ENCODE measurements at places on chromosomes 2 and 18.
A peak's percentile ranks its signal among the peaks of the same experiment; 100 is the strongest.

- DNase-seq, result peak; percentile 69
Observed at GRCh38 chr2:21787941-21788340, 664.2 kb downstream of the TDRD15 start.

DNA sequence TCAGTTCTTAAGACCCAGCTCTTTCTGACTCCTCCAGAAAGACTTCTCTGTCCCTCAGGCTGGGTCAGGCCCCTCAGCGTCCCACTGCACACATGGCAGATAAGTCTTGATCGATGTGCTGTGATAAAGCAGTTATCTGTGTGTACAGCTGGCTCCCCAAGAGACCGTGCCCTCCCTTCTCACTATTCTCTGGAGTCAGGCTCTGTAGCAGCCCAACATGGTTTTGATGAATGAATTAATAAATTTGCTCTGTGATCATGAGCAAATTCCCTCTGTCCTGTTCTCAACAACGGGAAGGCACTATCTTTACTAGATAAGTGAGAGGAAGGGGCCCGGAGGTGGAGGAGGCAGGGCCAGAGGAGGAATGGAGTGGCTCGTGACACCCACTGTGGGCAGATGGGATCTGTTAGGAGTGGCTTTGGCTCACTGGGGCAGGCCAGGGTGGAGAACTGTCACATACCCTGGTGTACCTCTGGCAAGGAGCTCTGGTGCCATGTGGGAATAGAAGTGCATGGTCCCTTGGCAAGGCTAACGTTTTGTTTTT is 48.3 kb downstream of the ZFP36L2 start:
- no peak for DNase-seq

DNA sequence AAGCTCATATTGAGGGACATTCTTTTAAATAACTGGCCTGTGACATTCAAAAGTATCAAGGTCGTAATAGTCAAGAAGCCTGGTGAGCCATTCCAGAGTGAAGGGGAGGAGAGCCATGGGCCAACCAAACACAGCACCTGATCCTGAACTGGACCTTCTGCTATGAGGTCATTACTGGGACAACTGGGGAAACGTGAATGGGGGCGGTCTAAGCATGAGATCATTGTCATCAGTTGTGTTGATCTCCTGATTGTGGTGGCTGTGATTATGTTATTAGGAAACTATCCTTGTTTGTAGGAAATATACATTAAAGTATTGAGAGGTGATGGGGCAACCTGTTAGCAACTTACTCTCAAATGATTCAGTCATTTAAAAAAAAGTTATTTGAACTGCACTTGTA is 79.3 kb downstream of the FBXO15 start:
- DNase-seq, result no peak

- DNase-seq, result no peak
Observed at GRCh38 chr2:66034467-66034866, 400.5 kb upstream of the MEIS1 start.

GRCh38 chr2:1299043-1299442 is 114.2 kb upstream of the TPO start:
- DNase-seq, result no peak

- DNase-seq, result no peak
Observed at GRCh38 chr2:128390256-128390990, 71.8 kb upstream of the HS6ST1 start.

DNA sequence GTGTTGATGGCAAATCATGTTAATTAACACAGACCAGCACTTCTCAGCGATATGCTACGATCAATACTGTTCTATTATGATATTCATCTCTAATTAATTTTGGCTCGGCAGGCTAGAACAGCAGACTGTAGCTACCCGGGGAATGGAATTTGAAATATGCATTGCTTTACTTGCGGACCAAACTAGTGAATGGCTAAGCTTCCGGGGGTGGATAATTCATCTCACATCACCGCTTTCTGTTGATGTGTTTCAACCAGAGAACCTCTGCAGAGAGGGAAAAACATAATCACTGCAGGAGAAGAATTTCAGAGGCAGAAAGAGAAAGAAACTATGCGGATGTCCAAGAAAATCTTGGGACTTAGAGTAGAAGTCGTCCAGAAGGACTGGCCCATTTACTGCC is 490.9 kb downstream of the STK39 start:
- DNase-seq, result peak; percentile 21

- no peak for DNase-seq
Observed at GRCh38 chr2:120132691-120133090, 90.5 kb downstream of the TMEM185B start.

GRCh38 chr2:238024986-238025385 is 35.8 kb upstream of the SCLY start:
- peak; percentile 65 for DNase-seq

GRCh38 chr2:69138793-69139459 is 125.9 kb downstream of the ANTXR1 start:
- DNase-seq, result peak; percentile 85

DNA sequence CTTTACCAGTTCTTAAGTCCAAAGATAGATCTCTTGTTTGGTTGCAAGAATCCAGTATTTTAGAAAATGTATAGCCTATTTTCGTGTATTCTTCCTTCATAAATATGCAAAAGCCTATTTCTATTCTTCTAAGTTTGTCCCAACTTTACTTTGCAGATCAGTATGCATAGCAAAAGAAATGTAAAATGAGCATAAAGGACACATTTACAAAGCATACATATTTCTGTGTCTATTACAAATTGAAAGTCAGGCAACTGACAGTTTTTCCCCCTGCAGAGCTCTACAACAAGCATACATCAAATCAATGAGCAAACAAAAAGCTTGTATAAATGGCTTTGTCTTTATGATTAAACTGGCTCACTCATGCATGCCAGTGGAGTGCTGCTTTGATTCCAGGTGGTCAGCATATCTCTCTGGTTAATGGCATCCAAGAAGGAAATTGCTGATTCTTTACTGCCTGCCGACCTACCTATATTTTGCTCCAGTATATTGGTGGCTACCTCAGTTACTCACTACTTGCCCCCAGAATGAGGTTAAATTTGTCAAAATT is 10.0 kb upstream of the VPS54 start:
- no peak for DNase-seq

- DNase-seq, result no peak
Observed at GRCh38 chr2:64067326-64067725, 48.1 kb upstream of the VPS54 start.

DNA sequence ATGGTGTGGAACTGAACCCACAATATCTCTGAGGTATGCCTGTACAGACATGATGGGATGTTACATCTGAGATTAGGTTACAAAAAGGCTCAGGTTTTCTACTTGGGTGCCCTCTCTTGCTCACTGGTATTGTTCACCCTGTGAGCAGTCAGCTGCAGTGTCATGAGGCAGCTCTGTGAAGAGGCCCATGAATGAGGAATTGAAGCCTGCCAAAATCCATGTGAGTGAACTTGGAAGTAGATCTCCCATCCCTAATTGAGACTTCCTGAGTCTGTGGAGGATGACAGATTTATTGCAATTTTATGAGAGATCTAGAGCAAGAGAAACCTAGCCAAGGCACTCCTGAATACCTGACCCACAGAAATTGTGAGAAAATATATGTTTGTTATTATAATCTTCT is 404.9 kb upstream of the ZEB2 start:
- no peak for DNase-seq

DNA sequence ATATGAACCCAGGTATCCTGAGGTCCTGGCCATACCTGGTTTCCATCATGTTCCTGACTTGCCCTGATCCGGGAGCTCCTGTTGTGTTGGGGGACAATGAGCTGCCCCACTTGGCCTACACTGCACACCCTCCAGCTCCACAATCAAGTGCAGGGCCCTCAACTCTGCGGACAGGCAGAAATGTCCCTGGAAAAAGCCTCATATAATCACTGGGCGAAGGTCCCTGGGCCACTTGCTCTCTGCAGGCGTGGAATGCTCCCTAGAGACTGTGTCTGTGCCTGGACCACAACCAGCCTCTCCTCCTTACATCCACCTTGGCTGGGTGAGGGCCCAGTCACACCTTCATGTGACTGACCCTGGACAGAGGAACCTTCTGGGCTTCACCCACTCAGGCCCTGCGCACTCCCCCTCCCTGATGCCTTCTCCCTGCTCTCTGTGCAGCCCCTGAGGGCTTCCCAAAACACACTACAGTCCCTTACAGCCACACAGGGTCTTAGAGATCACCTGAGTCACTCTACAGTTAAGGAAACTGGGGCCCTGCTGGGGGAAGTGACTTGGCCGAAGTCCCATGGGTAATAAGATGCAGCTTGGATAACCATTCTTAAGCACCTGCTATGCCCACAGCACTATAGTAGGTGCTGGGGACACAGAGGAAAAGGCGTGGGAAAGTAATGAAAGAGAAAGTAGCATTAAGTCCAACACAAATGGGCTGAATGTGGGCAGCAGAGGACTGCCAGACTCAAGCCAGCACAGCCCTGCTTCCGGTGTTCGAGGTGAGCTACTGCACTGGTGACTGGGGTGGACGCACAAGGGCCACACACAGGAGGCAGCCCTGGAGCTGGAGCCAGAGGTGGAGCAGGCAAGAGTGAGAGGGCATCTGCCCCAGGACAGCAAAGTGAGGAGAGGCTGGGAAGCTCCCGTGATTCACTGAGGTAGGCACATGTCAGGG is 9.8 kb downstream of the BOLA3 start:
- DNase-seq, result no peak

GRCh38 chr18:5430131-5430530 is 113.7 kb downstream of the EPB41L3 start:
- DNase-seq, result no peak

- peak; percentile 98 for DNase-seq
Observed at GRCh38 chr2:234377761-234378391, 119.0 kb downstream of the ARL4C start.

DNA sequence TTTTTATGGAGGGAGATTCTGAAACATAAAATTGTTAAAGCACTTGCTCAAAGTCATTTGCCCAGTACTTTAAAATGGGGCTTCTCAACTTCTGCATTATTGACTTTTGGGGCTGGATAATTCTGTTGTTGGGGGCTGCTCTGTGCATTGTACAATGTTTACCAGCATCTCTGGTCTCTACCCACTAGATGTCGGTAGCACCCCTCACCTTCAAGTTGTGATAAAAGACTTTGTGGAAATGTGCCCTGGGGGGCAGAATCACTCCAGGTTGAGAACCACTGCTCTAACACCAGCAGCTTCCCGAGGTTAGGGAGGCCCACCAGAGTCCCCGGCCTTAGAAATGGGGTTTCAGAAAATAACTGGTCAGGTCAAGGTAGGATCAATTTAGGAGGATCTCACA is 26.8 kb upstream of the CUL3 start:
- DNase-seq, result no peak

DNA sequence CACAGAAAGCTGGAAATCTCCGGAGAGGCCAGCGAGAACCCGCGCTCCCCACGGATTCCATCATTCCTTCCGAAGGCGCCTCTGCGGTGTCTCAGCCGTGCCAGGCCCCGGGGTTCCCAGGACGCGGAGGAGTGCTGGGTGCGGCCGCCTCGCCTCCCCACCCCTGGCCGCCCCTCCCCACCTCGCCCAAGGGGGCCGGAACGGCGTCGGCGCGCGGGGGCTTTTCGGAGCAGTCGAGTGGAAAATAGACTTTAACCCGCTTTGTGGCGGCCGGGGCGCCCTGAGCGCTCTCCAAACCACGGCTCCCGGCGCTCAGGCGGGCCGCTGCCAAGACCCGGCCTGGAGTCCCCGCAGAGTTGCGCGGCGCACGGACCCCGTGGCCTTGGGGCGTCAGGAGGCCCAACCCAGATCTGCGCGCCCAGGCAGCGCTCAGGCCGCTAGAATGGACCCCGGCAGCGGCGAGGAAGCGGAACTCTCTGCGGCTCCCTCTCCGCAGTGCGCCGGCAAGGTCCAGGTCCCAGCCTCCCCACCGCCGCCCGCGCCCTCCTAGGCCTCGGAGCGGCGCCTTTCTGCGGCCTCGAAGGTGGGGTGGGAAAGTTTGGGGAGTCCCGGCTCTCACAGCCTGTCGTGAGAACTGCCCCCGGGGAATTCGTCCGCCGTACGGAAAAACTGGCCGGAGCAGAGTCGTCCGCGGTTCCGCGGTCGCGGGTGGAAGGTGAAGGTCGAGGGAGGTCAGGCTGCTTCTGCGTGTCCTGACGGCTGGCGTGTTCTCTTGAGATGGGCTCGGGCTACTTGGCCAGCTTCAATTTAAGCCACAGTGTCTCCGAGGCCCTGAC is 1.2 kb upstream of the EMX1 start:
- no peak for DNase-seq

DNA sequence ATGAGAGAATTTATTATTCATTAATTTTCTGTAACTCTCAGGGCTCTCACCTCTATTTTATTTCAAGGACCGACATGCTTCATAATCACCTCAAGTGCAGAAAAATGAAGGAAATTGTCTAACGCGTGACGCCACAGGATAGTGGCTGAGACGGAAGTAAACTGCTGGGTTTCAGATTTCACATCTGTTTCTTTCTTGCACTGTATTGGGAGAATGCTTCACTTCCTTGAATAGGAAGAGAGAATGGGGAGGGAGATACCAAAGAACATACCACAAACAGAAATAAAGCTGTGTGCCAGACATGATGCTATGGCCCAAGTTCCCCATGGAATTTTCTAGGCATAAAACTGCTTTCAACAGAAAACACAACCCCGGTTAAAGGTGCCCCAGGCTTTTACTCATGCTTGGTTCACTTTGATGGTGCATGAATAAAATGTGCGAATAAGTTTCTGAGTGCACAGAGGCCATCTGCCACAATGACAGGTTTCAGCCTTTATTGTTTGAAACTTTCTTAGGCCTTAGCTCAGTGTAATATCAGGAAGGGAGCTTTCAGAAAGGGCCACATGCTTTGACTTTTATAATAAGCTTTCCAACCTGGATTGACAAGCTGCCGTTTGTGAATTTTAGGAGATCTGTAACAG is 1116.4 kb downstream of the SOCS6 start:
- no peak for DNase-seq

DNA sequence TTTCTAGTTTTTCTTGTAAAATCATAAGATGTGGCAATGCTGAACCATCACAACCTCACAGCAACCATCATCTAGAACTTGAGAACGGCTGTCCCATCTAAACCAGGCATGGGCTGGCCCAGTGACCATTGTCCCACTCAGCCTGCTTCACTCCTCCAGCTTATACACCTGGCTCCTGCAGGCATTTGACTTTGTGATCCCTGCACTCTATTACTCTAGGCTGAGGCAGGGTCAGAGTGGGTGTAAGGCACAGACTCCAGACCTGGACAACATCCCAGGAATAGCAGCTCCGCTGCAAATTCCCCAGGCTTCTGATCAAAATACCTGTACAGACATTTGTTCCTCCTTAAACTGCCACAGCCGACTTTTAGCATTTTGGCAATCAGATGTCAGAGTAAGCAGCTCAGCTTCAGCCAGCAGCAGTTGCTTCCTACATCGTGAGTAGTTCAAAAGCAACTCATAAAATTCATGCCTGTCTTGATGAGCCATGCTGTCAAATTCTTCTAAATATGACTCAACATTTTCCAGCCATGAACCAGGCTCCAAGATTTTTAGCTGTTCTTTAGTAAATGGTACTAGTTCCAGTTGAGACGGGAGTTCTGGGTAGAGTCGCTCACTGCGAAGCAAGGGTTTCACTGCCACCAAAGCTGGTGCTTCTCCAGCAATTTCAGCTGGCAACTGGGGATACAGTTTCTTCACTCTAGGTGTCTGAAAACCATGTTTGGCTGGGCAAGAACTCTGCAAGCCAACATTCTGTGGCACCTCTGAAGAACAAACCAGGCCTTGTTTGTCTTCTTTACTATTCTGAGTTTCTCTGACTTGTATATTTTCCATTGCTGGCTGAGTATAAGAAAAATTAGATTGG is 12.8 kb downstream of the EPG5 start:
- DNase-seq, result peak; percentile 95
